ENCODE measurements at places on chromosomes 13 and 19.

DNA sequence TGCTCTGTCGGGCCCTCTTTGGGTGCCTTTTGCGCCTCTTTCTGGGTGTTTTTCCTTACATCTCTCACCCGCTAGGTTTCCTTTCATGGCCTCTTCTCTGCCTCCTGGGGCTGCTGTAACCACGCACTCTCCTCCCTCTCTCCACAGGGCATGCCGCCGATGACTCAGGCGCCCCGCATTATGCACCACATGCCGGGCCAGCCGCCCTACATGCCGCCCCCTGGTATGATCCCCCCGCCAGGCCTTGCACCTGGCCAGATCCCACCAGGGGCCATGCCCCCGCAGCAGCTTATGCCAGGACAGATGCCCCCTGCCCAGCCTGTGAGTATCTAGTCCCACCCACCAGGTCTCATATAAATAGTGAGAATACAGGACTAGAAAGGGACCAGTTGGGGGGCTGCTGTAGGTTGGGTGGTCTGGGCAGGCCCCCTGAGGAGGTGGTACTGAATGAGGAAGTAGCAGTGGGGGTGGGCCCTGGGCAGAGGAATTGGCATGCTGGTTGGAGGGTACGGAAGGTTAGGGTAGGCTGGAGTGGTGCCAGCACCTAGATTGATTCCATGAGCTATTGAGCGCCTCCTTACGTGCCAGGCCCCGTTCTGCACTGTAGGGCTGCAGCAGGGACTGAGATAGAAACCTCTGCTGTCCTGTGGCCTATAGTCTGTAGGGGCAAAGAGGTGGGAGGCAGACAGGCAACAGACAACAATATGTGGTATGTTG is 11.9 kb downstream of the SNRPA start:
- DNase-seq: no peak

GRCh38 chr13:74264333-74264732 is 130.1 kb upstream of the KLF12 start:
- no peak for DNase-seq

DNA sequence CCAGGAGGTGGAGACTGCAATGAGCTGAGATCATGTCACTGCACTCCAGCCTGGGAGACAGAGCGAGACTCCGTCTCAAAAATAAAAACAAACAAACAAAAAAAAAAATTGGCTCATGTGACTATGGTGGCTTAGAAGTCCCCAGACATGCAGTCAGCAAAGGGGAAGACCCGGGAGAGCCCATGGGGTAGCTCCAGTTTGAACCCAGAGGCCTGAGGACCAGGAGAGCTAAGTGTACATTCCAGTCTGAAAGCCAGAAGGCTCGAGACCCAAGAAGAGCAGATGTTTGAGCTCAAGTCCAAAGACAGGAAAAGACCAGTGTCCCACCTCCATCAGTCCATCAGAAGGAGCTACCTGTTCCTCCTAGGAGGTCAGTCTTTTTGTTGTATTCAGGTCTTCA is 175.2 kb downstream of the TSHZ3 start:
- DNase-seq: no peak

- DNase-seq: no peak
Observed at GRCh38 chr19:40600570-40601133, 517 bp upstream of the LTBP4 start.

DNA sequence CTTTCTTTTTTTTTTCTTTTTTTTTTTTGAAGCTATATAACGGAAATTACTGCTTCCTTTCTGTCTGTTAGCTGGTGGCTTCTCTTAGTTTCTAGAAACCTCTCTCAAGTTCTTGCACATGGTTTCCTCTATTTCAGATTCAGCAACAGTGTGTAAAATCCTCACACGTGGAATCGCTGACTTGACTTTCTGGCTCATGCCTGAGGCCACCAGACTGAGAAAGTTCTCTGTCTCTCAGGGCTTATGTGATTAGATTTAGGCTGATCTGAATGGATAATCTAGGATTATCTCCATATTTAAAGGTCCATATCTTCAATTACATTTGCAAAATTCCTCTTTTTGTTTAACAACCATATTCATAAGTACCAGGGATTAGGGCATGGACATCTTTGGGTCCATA is 856.3 kb upstream of the SLITRK6 start:
- no peak for DNase-seq

GRCh38 chr13:37966266-37966665 is 96.7 kb upstream of the TRPC4 start:
- no peak for DNase-seq

- no peak for DNase-seq
Observed at GRCh38 chr13:113411216-113412023, 41.9 kb downstream of the ADPRHL1 start.

GRCh38 chr19:5271145-5271544 is 69.5 kb downstream of the PTPRS start:
- DNase-seq: no peak

DNA sequence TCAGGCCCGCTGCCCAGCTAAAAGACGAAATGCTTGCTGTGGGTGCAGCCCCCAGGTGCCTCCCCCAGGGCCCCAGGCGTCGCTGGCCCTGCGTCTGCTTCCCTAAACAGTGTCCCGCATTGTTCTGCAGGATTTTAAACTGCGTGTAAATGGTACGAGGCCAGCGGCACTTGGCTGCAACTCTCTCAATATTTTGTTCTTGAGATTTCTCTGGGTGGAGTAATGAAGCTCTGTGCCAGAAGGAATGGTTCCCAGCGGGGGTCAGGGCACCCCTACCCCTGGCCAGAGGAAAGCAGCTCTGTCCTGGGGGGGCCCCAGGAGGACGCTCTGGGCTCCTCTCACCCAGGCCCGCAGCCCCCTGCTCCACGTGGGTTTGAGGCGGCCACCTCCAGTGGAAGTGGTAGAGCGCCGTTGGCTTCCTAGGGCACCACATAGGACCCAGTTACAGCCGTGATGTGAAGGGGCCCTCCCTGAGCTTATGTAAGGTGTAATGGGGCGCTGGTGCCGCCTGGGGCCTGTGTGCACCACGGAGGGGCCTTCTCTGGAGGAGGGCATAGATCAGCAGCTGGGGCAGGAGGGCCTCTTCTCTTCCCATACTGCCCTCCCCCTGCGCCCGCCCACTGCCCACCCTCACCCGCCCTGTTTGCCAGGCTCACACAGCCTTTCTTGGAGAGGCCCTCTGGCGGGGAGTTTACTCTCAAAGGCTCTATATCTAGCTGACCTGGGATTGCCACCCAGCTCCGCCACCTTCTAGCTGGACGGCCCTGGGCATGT is 19.8 kb downstream of the PAK4 start:
- no peak for DNase-seq

DNA sequence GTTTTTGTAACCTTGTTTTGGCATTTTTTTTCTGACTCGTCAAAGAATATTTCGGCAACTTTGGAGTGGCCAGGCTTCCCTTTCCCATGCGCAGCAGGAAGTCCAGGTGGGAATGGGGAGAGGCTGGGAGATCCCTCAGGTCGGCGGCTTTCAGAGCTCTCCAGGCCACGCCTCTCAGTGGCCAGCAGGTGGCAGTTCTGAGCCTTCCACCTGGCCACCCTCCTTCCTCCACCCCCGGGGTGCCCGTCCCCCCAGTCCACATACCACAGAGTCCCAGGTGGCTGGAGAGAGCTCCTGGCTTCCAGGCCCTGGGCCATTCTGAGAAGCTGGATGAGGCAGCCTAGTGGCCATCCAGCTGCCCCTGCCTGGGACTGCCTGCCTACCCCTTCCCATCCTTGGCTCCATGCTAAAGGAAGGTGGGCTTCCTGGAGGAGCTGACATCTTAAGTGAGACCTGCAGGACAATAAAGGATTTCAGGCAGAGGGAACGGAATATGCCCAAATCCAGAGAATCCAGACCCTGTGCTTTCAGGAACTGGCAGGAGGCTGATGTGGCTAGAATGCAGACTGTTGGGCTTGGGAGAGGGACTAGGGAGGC is 46.3 kb downstream of the CCNE1 start:
- DNase-seq: no peak

DNA sequence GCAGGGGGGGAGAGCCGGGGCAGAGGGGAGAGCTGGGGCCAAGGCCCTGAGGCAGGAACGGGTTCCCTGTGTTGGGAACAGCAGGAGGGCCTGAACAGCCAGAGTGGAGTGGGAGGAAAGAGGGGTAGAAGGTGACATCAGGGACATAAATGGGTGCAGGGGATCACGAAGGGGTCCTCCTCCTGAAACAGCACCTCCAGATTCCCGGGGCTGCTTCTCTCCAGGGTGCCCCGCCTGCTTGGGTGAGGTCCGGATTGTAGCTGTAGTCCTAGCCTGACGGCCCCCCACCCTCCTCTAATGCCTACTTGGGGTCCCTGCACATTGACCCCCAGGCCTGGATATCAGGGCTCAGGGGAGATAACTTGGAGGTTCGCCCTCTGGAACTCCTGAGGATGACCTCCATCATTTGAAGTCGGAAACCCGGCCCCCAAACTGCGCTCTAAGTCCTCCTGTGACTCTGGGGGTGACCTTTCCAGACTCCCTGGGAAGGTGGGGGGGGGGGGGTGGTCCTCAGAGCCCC is 473 bp upstream of the SCN1B start:
- DNase-seq: no peak

GRCh38 chr19:1245494-1246264 is 2.7 kb upstream of the MIDN start:
- no peak for DNase-seq

DNA sequence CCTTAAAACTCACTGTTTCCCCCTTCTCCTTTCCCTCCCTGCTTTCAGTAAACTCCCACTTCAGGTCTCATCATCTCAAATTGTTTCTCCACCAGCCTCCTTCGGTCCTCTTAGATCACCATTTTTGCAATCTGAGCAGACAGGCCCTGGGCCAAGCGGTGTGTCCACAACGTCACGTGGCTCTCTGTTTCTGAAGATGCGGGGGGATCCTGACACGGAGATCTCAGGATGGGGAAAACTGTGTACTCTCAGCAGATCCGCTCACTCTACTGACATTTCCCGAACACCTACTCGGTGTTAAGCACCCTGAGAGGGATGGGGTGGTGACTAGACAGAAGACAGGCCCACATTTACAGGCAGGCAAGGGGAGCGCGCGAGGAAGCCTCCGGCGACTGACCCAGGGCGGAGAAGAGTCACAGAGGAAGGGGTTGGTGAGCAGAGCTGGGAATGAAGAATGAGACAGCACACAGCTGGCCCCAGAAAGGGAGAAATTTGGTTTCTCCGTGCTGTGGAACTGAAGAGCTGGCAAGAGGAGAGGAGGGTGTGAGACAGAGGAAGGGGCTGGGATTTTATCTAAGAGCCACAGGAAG is 38.8 kb downstream of the SERP2 start:
- DNase-seq: no peak

GRCh38 chr13:111429064-111429558 is 108.7 kb downstream of the TEX29 start:
- peak; percentile 9 for DNase-seq

GRCh38 chr19:48372904-48373303 is 8.7 kb downstream of the SYNGR4 start:
- DNase-seq: no peak

DNA sequence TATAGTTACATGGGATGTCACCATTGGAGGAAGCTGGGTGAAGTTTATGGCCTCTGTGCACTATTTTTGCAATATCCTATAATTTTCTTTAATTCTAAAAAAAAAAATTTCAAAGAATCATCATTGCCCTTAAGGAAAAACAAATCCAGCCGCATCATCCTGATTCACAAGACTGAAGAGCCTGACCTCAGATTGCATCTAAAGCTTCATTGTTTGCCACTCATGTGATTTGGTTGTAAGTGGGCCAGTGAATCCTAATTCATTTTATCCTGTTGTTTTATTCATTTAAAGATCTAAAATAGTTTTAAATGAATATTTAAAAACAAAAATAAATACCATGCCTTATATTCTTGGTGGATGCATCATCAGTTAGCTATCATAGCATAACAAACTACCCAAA is 504.5 kb downstream of the TBC1D4 start:
- DNase-seq: no peak

- no peak for DNase-seq
Observed at GRCh38 chr13:100625447-100625846, 36.9 kb upstream of the GGACT start.

Data from stimulated activated CD8-positive, alpha-beta memory T cell treated with anti-CD3 and anti-CD28 coated beads, Interleukin-7, amount 100 ng/mL, for 24 hours (primary cell).